OCI-M1 (cell line): ENCODE measurements at places on chromosomes 7 and 10.

DNA sequence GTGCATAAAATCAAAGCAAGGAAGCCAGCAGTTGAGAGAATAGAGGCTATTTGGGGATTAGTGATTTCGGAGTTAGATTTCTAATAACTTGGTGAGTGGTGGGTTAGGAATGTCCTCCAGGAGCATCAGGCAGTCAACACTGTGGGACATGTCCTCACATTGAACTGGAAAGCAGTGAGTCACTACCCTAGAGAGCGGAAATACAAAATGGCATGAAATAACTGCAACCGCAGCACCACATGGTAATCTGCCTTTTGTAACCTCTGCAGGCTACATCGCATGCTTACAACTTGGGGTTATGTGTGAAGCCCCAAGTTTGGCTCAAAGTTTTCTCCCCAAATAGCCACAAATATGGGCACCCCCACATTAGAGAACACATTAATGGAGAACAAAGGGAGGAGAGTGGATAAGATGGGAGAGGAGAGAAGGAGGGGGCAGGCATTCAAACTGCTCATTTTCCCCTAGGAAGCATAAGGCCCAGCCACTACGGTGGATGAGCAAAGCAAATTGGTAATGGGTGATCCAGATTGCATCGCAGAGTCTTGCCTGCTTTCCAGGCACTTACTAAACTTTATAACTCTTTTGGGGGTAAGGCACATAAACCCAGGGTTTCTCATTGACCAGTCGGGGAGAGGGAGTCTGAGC, 22.0 kb upstream of the SLF2 start:
- no peak for DNase-seq

- DNase-seq: no peak
Measured at GRCh38 chr7:137045573-137045972, 177.1 kb downstream of the CHRM2 start.

GRCh38 chr7:53426145-53426750, 390.8 kb downstream of the POM121L12 start:
- DNase-seq: peak; percentile 20

DNA sequence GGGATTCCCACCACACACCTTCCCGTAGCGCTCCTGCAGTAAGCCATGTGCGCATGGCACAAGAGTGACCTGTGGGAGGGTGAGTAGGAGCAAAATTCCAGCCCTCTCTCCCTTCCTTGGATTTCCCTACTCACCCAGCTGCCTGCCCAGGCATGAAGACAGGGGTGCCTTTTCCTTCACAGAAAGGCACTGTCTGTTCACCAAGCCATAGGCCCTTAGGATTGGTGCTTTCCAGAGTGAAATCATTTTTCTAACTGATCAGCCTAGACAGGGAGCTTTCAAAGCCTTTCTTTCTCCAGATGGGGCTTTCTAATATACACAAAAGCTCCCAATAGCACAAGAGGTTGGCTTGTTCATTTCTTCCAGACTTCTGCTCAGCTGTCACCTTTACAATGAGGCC, 79.7 kb downstream of the CTTNBP2 start:
- DNase-seq: peak; percentile 53

- no peak for DNase-seq
Measured at GRCh38 chr10:35133586-35133985, 6.9 kb downstream of the CREM start.

- DNase-seq: peak; percentile 31
Measured at GRCh38 chr7:106448992-106449859, 164.4 kb upstream of the NAMPT start.

DNA sequence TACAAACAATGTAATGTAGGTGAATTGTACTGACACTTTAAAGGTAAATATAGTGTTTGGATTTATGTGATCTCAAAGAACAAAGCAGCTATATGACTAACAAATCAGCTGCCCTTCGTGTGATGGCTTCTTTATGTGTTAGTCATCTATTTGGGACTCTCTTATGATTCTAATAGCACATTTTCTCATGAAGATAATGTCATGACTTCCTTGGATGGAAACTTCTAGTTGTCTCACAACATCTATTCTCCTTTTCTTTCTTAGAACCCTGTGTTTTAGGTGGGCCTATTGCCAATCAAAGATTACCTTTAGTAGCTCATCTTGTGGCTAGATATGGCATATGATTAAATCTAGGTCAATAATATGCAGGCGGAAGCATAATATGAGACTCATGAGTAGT, 45.0 kb downstream of the TMEM106B start:
- no peak for DNase-seq

DNA sequence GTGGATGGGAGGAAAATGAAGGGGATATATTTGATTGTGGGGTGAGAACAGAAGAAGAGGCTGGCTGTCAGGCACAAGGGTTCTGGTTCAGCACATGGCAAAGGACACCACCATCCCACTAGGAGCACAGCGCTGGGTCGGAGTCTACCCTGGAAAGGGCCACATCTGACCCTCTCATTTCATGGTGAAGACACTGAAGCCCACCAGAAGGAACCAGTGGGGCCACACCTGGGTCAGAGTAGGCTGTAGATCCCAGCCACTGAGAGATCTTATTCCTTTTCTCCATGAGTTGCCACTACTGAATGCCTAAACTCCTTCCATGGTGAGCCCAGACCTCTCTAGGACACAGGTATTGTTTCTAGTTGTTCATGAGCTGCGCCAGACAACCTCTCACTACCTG, 25.8 kb downstream of the SFTPD start:
- no peak for DNase-seq

DNA sequence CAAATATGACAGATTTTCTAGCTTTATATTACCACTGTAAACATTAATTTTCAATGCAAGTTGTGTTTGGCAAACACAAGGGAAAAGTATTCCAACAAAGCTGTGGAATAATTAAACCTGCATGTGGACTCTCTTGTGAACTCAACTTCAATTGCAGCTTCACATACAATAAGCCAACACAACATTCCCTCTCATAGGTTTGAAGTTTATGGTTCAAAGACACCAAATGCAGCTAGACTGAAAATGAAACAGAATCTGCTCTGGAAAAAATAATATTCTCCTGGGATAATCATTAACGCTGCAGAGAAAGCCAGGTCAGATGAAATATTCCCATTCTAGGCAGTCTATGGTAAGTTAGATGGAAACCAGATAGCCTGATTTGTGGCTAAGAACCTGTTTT, 105.8 kb upstream of the VIPR2 start:
- DNase-seq: no peak

DNA sequence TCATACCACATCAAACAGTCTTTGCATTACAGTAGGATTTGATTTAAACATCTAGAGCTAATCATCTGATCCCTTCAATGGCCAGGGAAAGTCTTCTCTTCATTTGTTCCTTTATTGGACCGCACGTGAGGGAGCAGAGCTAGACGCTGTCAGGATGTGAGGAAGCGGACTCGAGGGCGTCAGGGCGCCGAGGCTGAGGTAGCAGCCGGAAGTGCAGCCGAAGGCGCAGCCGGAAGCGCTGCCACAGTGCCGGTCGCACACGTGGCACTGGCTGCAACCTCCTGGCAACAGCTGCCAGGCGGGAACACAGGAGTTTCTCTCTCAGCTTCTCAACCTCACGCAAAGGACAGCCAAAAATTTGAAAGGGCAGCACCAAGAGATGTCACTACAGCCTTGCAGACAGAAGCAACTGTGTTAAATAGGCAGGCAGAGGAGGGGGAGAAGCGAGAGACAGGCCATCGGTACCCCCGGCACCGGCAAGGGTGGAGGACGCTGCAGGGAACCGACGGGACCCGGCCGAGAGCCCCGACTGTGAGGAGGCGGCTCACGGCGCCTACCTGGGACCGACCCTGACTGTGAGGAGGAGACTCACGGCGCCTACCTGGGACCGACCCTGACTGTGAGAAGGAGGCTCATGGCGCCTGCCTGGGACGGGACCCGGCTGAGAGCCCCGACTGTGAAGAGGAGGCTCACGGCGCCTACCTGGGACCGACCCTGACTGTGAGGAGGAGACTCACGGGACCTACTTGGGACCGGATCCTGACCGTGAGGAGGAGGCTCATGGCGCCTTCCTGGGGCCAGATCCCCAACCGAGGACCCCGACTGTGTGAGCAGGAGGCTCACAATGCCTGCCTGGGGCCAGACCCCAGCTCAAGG, 32.3 kb downstream of the VIPR2 start:
- DNase-seq: no peak

DNA sequence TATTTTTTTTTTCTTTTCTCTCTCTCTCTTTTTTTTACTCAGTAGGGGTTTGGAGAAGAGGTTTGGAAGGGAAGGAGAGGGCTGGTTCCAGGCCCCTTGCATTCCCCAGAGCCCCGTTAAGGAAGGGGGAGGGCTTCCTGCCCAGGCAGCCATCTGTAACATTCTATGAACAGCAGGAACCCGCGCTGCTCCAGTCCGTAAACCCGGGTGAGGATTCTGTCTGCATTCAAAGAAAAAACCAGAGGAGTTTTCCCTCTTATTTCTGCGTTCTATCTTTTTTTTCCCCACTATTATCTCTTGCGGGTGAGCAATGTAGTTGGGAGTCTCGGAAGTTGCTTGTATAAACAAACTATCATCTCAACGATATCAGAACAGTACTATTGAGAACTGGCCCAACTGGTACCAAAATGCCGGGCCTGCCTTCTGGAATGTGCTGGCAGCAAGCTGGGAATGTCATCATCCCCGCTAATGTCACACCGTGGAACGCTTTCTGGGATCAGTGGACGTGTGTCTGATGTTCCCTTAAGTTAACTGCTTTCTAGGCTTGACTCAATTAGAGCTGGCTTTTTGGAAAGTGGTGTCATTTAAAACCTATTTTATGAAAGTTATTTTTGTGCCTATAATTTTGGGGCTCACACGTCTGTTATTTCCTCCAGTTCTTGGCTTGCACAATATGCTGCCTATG, 153.1 kb upstream of the MEOX2 start:
- no peak for DNase-seq

DNA sequence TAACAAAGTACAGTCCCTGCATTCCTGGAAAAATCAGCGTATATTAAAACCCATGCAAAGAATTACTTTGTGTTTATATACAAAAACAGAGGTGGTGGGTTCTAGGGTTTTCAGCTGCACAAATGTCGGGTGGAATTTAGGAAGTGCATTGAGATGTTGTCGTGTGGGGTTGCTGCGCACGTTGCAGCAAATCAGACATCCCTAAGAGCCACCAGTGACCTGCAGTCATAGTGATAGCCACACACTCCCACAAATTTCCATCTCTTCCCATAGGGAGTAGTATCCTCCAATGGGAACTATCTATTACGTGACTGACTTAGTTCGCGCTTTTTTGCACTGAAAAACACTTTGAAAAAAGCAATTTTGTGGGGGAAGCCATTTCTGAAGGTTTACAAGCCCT, 375.2 kb upstream of the GALNT17 start:
- no peak for DNase-seq

GRCh38 chr7:135167365-135167917, 3.1 kb downstream of the CYREN start:
- no peak for DNase-seq

- no peak for DNase-seq
Measured at GRCh38 chr7:21971780-21972396, 26.2 kb upstream of the CDCA7L start.

GRCh38 chr7:16753932-16754855, 639 bp downstream of the TSPAN13 start:
- DNase-seq: peak; percentile 59

- no peak for DNase-seq
Measured at GRCh38 chr7:78642751-78643150, 810.7 kb downstream of the MAGI2 start.

GRCh38 chr10:116905845-116906210, 56.5 kb downstream of the ENO4 start:
- DNase-seq: no peak

- DNase-seq: no peak
Measured at GRCh38 chr10:11869743-11870460, 46.7 kb downstream of the PROSER2 start.

DNA sequence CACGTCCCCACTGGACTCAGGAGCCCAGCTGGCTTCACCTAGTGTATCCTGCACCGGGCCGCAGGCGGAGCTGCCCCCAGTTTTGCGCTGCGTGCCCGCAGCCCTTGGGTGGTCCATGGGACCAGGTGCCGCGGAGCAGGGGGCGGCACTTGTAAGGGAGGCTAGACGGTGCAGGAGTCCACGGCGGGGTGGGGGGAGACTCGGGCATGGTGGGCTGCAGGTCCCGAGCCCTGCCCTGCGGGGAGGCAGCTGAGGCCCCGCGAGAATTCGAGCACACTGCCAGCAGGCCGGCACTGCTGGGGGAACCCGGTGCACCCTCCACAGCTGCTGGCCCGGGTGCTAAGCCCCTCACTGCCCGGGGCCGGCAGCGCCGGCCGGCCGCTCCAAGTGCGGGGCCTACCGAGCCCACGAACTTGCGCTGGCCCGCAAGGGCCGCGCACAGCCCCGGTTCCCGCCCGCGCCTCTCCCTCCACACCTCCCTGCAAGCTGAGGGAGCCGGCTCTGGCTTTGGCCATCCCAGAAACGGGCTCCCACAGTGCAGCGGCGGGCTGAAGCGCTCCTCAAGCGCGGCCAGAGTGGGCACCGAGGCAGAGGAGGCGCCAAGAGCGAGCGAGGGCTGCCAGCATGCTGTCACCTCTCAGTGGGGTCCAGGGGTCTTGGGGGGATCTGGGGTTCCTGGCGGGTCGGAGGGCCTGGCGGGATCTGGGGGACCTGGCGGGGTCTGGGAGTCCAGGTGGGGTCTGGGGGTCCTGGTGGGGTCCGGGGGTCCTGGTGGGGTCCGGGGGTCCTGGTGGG, 81.4 kb downstream of the VIPR2 start:
- DNase-seq: no peak

DNA sequence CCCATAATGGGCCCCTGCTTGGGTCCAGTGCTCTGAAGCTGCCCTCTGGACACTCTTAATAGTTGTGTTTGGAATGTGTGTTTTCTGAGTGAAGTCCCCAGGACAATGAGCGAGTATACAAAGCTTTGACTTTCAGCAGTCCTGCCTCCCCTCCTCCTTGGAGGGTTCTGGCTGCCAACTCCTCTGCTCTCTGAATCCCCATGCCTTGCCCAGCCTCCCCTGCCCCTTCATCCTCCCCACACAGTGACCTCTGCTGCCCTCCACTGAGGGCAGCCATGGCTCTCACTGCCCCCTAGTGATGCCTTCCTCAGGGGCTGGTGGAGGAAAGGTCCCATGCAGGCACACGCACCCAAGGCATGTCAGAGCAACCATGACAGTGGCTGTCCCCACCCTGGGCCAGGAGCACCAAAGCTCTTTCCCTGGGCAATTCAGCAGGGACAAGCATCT, 40.9 kb downstream of the FRMPD2 start:
- no peak for DNase-seq

DNA sequence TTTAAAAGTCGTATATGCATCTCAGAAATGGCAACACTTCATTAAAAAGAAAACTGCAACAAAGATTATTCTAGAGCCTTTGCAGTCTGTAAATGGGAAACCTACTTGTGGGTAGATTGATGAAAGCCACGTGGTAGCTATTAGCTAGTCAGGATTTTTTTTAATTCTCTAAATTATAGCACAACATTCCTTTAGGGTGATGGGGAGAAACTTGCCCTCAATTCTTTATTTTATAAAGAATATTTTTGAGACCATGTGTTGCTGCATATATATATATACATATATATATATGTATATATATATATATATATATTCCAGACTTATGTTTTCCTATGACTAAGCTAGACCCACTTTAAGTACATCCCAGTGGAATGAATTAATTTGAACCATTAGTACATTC, 118.0 kb downstream of the PPP1R3A start:
- DNase-seq: no peak
